ENCODE measurements at places on chromosomes 2 and 18.
A peak's percentile ranks its signal among the peaks of the same experiment; 100 is the strongest.

- no peak for DNase-seq
Observed at GRCh38 chr18:68234131-68234530, 480.8 kb downstream of the TMX3 start.

DNA sequence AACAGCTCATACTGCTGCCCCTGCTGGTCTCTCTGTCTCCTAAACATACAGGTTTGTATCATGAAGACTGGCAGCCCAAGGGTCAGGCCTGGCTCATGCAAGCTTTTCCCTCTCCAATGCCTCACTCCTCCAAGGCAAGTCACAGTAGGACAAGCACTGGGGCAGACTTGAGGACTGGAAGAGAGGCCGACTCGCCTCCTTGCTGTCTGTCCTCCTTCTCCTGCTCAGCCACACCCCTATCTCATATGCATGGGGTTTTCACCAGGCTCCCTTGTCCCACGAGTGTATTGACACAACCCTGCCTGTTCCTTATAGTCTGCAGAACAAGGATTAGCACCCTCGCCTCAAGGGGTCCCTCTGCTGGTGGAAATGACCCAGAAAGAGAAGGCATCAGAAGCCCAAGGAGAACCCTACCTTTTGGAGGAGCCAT lies 223.7 kb downstream of the SOX11 start:
- no peak for DNase-seq

- no peak for DNase-seq
Observed at GRCh38 chr2:45293182-45293581, 283.9 kb upstream of the SIX2 start.

DNA sequence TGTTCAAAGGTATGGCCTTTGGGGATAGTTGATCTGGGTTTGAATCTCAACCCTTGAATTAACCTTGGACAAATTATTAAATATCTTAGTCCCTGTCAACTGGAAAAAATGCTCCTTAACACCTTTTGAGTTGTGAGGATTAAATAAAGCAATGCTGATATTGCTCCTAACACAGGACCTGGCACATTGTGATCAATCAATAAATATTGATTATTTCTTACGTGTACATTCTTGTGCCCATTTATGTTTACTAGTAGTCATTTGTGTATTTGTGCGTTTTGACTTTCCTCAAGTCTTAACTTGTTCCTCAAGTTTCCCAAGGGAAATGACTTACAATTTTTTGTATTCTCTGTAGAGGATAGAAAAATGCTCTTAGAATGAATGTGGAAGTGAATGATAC lies 19.6 kb upstream of the FIGN start:
- no peak for DNase-seq

DNA sequence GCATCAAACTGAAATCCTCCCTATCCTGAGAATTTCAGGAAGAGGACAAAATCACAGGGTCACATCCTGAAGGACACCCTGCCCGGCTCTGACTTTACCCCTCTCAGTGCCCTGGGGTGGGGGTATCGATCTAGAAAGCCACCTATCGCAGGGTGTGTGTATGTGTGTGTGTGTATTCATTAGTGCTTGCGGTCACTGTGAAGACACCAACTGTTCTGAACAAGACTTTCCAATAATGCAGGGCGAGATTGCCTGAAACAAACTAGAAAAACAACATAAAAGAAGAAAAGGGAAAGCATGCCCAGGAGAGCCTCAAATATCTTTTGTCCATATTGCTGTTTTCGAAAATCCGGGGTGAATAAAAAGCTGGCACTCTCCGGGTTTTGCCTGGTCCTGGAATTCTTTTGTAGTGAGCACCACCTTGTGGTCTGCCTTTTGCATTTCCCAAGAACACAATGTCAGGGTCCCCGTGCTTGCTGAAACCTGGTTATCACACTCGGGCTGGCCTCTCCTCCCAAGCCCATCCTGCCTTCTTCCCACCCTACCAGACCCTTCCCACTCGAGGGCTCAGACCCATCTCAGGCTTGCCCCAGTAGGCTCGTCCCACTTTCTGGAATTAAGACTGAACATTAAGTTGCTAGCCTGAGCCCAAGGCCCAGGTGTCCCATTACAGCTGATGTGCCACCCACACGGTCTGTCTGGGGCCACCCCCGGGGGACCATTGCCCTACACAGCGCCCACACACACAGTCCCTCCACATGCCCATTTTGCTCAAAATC lies 25.0 kb upstream of the COPS8 start:
- peak; percentile 3 for DNase-seq

GRCh38 chr2:42055573-42056514 lies 8.0 kb downstream of the PKDCC start:
- DNase-seq = no peak

- no peak for DNase-seq
Observed at GRCh38 chr2:20067992-20068584, 16.7 kb upstream of the LAPTM4A start.

GRCh38 chr2:4053769-4054493 lies 350.6 kb downstream of the DCDC2C start:
- DNase-seq = no peak

DNA sequence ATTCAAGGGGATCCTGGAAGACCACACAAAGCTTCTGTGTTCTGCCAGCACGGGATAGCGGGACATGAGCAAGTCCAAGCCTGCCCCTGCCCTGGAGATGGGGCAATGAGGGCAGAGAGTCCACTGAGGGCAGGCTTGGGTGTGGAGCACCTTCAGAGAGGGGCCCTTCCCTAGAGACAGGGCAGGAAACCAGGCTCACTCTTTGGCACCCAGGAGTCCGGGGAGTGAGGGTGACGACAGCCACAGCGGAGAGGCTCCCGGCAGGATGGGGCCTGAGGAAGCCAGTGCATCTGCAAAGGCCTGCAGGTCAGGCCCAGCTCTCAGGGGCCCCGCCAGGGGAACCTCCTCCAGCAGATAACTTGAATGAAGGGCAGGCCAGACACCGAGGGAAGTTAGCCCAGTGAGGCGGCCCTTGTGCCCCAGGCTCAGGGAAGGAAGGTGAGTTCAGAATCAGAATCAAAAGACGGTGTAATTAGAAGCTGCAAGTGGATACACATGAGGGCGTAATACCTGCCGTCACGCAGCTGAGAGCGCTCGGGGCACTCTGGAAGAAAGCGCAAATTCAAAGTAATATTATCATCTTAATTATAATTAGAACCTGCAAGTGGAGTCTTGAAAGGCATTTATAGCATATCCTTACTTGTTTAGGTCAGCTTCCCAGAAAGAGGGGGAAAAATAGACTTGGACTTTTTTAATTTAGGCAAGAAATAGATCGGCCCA lies 142.6 kb upstream of the LGALSL start:
- no peak for DNase-seq

DNA sequence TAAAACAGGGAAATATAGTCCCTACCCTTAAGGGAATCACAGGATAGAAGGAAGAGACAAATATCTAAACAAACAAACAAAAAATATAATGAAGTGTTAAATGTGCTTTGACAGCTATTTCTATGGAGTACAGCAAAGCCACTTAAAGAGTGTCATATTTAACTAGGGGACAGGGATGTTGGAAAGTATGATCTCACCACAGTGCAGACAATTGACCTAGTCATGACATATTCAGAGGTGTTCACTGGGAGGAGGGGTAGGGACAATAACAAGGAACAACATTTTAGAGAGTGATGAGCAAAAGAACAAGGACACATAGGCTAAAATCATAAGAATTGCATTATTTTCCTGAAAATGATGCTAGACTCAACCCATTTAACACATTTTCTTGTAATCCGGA lies 107.5 kb downstream of the TMEM163 start:
- no peak for DNase-seq

GRCh38 chr2:97713296-97714083 lies at the start of gene ZAP70:
TSS of gene ZAP70 (plus strand) at chr2:97713576. CDS start at chr2:97724037, 10,461 bp downstream.
- DNase-seq = peak; percentile 64
